SHP77 treated with DMSO at 0.1 percent for 48 hours (cell line): ENCODE measurements at places on chromosomes 2 and 18.

DNA sequence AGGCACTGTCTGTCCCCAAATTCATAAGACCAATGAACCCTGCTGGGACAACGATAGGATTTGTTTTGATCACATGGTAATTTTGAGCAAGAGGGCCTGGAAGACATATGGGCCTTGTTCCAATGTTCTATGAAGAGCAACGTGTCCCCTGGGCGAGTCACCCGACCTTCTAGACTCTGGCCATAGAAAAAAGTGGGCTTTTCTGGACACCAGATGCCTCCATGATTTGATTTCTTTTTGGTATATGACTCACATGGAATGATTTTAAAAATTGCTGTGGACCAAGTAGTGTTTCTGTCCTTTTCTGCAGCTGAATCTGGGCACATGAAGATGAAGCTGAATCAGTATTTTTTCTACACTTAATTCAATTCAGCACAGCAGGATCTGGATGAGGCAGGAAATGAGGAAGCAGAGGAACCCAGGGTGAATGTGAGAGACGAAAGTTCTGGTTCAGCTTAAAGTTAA lies 104.9 kb downstream of the CDC42EP3 start:
- DNase-seq, result no peak

DNA sequence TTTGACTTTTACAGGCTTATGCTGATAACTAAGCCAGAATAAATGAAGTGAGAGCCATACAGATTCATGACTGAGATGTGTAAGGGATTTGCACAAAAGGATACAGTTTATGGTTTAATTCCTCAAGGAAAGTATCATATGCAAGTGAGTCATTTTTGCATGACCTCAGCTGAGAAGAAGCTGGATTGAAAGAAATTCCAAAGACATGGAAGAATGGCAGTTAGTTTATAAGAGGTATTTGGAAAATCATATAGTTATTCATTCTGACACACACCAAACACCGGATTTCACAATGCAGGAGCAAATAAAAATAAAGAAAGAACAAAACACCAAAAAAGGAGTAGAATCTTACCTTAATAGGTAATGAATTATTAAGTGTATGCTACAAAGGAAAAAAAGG lies 83.2 kb upstream of the RND3 start:
- no peak for DNase-seq

DNA sequence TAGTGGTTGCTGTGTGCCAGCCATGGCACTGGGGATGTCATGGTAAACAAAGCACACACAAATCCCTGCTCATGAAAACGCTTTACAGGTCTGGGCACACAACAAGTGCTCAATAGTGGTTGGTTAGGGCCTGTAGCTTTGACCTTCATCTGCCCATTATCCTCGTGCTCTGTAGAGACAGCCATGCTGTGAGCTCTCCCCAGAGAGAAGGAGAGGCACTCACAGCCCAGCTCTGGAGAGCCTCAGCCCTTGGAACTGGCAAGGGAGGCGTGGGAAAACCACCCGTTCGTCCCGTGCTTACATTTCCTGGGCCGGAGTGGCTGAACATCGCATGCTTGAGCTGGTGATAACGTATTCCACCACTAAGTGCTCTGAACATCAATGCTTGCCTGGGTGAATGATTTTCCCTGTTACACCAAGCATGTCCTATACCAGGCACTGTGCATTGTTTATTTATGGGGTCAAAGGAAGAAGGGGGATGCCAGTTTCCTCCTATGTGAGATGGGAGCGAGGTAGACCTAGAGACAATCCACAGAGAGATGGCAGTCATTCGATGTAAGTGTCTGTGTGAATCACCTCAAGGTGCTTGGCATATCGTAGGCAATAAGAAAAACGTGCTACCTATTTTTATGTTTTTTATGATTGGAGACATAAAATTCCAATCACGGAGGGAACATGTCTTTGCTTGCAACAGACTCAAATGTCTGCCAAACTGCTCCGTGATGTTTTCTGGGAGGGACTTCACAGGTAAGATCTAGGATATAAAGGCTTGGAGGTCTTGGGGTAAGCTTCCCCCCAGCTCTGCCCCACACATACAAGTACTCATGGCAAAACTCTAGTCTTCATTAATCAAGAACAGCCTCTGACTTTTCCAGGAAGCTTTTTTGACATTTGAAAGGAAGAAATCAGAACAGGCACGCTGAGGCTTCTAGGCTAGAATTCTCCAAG lies 75.5 kb downstream of the DDX1 start:
- no peak for DNase-seq

GRCh38 chr18:7637269-7637668 lies 70.2 kb downstream of the PTPRM start:
- DNase-seq, result no peak

DNA sequence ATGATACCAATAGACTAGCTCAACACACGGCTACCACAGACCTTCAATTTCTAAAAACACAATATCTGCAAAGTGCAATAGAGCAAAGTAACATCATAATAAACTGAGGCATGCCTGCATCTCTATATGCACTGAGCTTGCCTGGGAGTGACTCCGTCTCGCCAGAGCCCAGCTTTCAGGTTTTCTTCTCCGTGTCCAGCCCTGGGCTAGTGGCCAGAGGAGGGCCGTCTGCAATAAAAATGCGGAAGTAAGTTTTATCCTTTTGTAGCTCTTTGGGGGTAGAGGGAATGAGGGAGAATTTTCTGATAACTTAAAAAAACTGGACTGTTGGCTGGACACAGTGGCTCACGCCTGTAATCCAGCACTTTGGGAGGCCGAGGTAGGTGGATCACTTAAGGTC lies 41.0 kb upstream of the GPR17 start:
- DNase-seq, result no peak
